ENCODE measurements at places on chromosomes 2 and 18.

DNA sequence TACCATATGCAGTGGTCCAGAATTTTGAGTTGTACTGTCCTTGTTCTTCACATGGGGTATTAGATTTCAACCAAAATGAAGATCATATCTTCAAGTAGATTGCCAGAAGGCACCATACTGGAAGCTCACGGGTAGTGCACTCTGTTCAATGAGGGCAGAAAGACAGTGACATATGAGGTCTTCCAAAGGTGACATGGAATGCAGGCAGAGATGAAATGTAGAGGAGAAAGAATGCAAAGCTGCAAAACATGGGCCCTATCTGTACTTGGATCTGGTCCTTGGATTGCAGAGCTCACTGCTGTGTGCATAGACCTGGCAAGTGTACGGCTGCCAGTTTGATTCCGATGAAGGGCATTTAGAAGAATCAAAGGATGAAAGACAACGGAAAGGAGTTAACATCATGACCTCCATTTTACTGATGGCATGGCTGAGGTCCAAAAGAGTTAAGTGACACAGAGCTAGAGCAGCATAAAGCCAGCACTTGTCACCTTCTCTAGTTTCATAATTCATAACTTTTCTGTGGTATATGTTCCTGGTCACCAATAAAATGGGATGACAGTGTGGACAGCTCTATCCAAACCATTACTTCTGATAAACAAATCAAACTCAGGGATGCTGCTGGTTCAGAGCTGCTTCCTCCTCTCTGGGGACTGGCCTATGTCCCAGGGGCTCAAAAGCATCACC lies 64.7 kb downstream of the BCL2 start:
- no peak for DNase-seq

- no peak for DNase-seq
Observed at GRCh38 chr18:30175621-30176225, 866.8 kb downstream of the DSC3 start.

DNA sequence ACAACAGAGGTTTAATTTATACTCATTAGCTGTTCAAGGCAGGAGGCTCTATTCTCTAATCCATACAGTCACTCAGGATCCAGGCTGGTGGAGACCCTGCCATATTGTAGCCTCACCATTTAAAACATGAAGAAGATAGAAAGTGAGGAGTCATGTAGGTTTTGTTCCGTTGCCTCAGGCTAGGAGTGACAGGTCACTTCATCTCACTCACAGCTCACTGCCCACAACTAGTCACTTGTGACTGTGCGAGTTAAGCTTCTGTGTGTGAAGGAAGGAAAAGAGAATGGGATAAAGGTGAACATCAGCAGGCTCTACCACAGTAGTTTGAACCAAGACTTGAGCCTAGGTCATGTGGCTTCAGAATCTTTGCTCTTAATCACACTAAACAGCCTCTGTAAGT lies 9.0 kb upstream of the IGFBP2 start:
- DNase-seq: no peak

- no peak for DNase-seq
Observed at GRCh38 chr2:36539631-36540030, 58.3 kb downstream of the FEZ2 start.

DNA sequence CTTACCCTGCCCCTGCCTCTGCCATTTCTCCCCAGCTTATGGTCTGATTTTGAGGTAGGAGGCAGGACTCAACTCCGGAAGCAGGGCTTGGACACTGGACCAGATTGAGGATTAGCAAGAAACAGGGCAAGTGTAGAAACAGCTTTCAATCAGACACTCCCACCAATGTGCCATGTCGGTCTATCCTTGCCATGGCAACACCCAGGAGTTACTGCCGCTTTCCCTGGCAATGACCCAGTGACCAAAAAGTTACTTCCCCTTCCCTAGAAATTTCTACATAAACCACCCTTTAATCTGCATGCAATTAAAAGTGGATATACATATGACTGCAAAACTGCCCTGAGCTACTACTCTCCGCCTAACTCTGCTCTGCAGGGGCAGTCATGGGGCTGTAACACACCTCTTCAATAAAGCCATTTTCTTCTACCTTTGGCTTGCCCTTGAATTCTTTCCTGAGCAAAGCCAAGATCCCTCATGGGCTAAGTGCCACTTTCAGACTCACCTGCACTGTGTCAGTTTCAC lies 156.7 kb downstream of the LPIN1 start:
- no peak for DNase-seq

DNA sequence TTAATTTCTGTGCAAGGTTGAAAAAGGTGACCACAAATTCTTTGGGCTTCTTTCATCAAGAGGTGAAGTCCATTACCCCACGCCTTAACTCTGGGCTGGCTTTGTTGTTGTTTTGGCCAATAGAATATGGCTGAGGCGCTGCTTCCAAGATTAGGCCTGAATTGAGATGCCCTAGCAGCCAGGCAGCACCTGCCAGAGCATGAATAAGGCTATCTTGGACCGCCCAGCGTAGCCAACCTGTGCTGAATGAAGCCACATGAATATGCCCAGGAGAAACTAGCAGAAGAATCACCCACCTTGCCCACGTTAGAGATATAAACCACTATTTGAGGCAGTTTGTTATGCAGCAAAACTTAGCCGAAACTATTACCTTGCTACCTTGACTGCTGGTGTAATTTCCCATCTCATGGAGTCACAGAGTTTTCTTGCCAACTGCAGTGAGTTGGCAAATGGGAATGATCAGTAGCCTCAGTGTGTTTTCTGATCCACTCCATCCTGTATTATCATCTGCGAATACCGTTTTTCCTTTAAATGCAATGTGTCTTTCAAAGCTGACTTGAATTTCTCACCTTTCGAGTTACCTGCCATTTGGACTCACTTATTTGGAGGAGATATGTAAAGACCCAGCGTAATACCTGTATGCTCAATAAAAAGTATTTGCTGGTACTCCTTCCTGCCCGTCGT lies 679 bp downstream of the TSGA10 start:
- DNase-seq: no peak

DNA sequence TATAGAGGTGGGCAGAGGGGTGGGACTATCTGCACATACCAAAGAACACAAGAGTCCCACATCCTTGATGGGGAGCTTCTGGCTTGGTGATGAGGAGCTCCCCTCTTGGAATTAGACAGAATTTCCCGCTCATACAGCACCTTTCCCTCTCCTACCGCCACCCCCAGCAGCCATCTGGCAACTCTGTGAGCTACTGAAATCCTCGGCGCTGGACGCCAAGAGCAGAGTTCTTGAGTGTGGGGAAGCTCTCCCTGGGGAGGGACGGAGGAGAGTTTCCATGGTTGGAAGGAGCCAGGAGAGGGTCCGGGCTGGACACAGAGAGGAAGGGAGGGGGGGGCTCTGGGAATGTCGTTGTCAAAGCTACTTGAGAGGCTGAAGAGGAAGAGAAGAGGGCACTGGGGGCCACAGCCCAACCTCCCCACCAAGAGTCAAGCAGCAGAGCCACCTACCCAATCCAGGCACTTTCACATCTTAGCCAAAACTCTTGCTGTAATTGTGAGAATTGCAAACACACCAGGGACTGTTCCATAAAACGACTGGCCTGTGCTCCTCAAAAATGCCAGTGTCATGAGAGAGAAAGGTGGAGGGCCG lies 89.4 kb upstream of the MCFD2 start:
- DNase-seq: no peak

DNA sequence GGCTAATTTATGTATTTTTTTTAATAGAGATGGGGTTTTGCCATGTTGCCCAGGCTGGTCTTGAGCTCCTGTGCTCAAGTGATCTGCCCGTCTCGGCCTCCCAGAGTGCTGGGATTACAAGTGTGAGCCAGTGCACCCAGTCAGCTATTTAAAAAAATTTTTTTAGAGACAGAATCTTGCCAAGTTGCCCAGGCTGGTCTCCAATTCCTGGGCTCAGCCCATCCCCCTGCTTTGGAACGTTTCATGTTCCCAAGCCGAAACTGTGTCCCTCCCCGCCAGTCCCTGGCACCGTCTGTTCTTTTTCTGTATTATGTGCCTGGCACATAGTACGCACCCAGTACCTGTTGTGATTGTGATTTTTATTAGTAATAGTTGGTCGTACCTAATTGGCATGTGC lies 63.1 kb upstream of the MGAT5 start:
- no peak for DNase-seq

DNA sequence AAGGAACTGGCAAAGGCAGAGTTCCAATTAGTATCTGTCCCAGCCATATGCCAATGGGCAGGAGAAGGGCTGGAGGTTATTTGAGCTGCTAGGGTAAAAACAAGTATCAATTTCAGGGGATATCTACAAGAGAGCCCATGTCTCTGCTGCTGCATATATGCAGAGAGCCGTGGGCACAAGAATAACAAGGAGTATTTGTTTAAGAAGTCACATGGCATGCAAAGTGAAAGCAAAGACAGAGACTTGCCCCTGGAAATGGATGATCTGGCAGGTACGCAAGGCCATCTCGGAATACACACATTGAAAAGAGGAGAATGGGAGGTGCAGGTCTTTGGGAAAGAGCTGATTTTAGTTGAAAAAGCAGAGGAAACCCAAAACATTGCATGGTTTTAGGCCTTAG lies 170.6 kb downstream of the EVA1A start:
- no peak for DNase-seq

DNA sequence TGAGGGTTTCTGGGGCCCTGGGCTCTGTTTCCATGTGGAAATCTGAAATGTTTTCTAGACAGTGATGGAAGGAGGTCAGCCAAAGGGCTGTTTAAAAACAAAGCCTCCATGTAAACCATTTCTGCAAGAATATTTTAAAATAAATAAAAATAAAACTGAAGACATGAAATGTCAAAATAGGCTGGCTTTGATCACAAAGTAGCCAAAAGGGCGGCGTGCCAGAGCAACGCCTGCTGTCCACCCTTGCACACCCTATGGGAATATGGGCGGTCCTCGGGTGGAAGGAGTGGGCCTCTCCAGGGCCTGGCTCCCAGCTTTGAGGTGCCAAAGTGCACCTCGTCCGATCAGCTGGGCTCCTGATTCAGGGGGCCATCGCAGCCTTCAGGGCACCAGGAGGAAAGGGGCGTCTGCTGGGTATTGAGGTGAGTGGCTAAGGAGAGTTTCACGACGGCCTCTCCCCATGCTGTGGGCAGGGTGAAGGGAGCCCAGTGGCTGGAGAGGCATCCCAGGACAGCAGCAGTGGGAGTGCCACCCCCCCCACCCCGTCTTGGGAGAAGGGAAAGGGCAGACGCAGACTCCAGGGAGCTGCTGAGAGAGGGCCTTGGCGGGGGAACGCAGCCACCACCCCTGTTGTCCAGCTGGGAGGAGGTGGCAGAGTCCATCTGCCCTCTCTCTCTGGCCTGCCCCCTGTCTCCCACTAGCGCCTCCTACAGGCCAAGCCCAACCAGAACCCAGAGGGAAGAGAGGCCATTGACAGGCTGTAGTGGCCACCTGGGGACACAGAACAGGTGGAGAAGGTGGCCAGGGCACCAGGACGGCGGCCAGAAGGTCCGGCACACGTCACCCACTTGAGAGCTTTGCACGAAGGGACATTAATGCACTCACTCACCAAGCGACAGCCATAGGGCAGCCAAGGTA lies 5.7 kb upstream of the ERFE start:
- no peak for DNase-seq

- no peak for DNase-seq
Observed at GRCh38 chr2:27288610-27289009, 6.4 kb downstream of the TRIM54 start.

DNA sequence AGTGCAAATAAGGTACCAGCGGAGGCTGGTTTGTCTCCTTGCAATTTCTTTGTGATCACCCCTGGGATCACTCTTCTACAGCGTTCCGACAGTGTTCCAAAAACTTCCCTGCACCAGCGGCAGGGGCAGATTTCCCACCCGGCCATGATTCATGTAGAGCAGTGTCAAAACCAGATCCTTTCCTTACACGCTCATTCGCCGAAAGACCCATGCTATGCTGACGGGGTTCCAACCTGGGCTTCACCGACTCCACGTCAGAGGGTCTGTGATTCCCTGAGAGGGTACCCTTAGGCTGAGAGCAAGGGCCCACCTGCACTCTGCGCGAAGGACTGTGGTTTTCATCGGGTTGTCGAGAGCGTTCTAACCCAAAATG lies 423 bp upstream of the TTC27 start:
- DNase-seq: no peak

GRCh38 chr2:188410504-188411235 lies 119.0 kb downstream of the GULP1 start:
- no peak for DNase-seq

DNA sequence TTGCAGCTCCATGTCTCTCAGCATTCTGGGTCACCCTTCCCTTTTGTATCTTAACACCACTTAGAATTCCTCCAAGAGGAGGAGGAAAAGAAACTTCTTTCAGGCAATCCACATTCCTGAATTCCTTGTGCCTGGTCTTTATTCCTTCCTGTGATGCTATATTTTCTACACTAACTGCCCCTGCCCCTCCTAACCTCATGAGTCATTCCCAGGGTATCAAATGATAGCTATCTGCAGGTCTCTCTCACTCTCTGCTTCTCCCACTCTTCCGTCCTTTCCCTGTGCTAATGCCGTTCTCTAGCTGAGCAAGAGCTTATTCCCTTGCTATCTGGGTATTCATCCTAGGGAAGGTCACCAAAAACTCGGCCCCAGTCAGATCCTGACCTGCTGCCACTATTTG lies 395.0 kb upstream of the TCF4 start:
- DNase-seq: no peak

DNA sequence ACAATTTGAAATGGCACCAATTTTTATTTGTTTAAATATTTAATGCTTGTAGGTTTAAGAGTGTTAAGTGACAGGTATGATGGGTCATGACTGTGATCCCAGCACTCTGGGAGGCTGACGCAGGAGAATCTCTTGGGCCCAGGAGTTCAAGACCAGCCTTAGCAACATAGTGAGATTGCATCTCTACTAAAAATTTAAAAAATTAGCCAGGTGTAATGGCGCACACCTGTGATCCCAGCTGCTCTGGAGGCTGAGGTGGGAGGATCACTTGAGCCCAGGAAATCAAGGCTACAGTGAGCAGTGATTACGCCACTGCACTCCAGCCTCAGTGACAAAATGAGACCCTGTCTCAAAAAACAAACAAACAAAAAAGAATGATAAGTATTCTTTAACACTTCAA lies 43.0 kb upstream of the CCDC68 start:
- DNase-seq: no peak

GRCh38 chr2:145692971-145693478 lies 1173.1 kb upstream of the ZEB2 start:
- DNase-seq: no peak

DNA sequence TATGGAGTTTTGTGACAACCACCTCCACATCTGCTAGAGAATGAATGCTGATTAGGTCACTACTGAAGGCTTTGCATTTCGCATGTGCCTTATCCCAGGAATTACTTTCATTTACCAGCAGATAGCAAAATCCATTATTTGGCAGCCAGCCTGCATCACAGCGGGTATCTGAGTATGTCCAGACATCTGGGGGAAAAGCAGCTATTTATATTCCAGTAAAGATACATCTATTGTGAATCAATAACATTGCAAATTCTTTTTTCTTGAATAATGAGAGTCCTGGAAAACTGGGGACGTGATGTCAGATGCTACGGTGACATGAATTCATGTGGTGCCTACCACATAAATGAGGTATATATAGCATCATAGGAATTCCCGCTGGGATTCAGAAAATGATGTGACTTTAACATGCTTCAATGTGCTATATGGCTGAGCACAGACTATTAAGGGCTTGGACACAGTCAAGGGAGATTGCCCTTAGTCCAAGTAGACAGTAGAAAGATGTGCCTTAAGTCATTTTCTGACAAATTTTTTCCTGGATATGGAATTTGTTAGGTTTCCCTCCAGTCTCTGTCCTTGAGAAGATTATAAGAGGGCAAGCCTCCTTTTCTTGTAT lies 84.2 kb upstream of the CD302 start:
- no peak for DNase-seq
